ENCODE measurements at places on chromosomes 11 and 22.

DNA sequence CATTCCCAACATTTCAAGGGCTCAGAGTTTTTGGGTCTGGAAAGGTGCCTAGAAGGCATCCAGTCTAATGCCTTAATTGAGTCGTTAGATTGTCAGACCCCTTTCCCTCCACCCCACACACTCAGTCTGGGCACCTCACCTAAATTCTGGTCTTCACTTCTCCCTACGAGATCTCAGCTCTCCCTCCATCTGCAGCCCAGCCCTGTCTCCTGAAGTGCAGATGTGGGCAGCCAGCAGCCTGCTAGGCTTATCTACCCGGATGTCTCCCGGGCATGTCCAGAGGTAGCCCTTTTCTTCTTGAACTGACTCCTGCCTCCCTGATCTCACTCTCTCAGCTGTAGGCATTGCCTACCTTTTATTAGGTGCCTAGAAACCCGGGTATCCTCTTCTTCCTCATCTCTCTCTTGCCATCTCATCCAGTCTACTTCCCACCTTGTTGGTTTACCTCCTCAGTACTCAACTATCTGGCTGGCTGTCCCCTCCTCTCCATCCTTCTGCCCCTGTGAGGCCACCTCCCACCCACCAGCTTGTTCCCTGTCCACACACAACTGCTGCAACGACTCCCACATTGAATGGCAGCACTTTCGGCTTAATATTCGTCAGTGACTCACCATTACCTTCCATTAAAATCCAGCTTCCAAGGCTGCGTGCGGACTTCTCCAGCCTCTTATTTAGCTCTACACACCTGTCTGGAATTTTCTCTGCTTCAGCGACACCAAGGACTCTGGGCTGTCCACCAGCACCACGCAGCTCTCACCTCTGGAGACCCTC, 6.2 kb downstream of the SEPTIN3 start:
- no peak for DNase-seq

GRCh38 chr11:63738720-63739360, 29.7 kb downstream of the ZFTA start:
- peak; percentile 79 for DNase-seq

- no peak for DNase-seq
Observed at GRCh38 chr22:19661156-19661555, 53.1 kb upstream of the SEPTIN5 start.

DNA sequence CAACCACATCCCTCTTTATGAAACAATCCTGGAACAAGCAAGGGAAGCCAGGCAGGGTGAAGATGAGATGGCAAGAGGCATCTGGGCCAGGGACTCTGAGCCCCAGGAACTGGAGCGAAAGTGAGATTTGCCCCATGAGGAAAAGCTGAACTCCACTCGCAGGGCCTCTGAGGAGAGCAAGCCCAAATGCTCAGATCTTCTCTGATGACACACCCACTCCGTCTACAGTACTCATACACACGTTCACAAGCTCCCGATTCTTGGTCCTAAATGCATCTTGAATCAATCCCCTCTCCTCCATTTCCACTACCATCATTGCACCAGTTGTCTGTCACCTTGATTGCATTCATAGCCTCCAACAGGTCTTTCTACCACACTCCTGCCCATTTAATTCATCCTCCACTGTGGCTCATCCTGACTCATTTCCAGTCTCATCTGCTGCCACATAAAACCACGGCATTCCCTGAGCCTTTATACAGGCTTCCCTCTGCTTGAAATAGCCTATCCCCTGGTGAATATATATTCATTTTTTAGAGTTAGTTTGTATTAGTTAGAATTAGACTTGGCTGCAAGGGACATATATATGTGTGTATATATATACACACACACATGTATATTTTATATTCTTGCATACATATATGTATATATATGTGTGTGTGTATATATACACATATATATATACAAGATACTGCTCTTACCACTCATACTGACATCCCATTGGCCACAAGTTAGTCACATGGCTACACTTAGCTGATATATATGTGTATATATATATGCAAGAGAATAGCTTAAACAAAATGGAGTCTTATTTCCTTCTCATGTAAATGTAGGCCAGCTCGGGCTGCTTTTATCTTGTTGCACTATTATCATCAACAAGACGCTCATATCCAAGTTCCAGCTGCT, 1.4 kb upstream of the APOA5 start:
- DNase-seq = no peak

DNA sequence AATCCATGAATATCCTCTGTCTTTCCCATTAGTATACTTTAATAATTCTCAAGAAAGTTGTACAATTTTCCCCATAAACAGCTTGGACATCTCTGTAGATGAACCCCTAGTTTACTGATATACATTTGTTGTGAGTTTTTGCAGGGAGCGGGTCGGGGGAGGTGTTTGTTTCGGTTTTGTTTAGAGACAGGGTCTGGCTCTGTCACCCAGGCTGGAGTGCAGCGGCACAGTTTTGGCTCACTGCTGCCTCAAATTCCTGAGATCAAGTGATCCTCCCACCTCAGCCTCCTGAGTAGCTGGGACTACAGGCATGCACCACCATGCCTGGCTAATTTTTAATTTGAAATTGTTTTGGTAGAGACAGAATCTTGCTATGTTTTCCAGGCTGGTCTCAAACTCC, 57.6 kb downstream of the IGLL5 start:
- no peak for DNase-seq

- no peak for DNase-seq
Observed at GRCh38 chr11:31479066-31479465, 30.4 kb downstream of the IMMP1L start.

DNA sequence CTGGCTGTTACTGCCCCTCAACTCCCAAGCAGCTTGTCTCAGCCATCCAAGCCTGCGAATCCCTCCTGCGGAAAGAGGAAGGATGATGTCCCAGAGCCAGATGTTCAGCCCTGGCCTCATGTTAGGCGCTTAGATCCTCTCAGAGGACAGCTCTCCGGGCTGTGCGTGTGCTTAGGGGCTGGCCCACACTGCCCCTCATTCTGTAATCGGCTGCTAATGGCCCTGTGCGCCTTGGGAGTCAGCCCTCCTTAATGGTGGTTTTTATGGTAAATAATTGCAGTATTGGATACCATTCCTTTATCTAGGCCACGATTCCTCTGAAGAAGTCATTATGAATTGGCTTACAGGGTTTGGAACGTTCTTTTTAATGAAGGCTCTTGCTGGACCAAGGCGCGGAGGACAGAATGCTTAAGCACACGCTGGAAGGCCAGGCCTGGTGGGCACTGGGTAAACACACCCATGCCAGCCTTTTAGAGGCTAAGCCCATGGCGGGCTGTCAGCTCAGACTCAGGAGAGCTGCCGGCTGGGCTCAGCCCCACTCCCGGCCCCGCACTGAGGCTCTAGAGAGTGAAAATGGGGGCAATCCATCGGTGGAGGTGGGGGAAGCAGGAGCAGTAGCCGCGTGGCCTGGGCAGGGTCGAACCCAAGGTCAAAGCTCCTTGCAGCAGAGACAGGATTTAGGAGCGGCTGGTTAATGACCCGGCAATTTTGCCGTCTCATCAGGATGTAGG, 1157.5 kb downstream of the BRD1 start:
- no peak for DNase-seq

- DNase-seq = no peak
Observed at GRCh38 chr11:12196308-12196707, 85.9 kb downstream of the MICAL2 start.

DNA sequence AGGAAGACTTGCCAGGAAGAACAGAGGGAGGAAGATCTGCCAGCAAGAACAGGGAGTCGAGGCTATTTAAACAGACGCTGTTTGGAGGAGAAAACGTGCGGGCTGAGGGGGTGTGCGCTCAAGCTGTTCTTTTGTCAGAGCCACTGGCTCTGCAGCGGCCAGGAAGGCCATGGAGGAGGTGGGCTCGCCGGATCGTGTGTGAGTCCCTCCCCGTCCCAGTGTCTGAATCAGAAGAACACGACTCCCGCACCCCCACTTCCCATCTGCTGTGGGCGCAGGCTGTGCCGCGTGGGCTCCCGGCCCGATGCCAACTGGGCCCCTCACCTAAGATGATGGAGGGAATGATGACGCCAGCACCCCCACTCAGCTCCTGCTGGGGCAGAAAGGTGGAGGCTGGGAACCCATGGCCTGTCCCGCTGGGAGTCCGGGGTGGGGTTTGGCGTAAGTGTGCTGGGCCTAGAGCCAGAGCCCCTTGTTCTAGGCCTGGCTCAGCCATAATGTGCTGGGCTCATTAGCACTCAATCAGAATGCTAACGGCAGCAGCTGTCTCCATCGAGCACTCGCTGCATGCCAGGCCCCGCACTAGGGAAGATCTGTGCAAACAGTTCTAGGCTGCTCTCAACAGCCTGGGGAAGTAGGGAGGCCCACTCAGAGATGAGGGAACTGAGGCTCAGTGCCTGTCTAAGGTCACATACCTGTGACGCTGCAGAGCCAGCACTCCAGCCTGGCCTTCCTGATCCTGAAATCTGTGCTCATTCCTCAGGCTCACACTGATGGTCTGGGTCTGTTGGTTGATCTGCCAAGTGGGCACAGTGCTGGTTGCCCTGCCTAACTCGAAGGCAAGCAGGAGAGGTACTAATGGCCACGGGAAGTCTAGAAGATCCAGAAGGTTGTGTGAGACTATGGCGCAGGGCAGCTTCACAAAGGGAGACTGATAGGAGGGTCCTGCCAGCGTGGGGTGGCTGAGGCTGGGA, 11.5 kb downstream of the NPTXR start:
- no peak for DNase-seq

DNA sequence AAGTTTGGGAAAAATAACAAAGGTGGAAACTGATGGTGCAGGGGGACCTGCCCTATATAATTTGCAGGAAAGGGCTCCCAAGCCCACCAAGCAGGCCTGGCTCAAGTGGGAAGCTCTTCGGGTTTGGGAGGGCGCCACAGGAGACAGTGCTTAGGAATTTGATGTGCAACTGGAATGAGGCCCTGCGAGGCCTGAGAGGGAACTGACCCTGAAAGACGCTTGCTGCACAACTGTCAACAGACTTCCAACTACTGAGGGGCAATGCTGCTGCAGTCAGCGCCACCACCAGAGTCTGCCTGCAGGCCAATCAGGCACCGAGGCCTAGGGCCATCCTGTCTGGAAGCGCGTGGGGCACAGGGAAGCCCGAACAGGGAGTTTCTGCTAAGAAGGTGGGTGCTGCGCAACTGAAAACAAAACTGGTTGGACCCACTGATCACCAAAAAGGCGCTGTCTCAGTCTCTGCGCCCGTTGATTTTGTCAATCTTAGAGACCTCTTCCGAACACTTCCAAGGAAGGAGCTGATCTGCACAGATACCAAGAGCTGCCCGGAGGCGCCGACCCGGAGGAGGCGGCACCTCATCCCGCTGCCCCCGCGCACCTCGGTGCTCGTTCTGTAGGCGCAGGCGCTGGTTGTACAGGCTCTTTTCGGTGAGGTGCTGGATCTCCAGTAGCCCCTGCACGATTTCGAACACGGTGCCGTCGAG, 667 bp downstream of the DGCR6L start:
- DNase-seq = peak; percentile 45

DNA sequence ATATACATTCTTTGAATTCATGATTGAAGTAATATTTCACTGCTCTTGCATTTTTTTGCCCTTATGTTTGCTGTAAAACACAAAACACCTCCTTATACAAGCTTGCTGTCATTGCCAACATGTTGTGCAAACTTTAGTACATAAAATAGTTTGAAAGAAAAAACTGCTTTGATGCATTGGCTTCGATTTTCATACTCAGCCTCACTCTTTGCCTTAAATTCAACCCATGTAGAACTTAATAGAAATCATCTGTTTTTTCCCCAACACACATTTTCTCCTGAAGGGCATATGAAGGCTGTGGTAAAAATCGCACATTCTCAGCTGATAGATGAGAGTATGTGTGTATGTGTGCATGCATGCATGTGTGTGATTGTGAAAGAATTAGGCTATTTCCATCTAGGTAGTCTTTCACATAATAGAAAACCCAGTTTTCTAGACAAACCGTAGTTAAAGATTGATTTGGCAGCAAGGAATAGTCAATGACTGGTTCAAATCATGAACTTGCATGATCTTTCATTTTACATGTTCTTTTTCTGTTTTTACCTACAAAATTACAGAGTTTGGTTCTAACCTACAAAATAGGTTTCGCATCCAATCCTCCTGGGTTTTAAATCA, 72.8 kb upstream of the MTMR2 start:
- no peak for DNase-seq

DNA sequence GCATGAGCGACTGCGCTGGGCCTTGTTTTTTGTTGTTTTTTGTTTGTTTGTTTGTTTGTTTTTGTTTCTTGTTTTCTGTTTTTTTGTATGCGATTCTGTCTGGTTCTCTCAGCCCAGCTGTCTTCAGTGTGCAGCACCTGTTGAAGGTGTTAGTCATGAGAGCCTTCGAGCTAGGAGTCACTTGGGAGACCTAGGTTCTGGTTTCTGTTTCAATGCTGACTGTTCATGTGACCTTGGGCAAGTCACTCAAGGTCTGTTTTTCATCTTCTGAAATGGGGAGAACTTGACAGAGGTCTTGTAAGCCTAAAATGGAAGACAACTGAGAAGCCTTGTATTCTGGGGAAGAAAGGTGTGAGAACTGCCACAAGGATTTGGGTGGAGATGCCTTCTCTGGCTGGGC, 1.8 kb downstream of the DCPS start:
- no peak for DNase-seq

- DNase-seq = no peak
Observed at GRCh38 chr11:133824593-133824992, 20.7 kb downstream of the SPATA19 start.

DNA sequence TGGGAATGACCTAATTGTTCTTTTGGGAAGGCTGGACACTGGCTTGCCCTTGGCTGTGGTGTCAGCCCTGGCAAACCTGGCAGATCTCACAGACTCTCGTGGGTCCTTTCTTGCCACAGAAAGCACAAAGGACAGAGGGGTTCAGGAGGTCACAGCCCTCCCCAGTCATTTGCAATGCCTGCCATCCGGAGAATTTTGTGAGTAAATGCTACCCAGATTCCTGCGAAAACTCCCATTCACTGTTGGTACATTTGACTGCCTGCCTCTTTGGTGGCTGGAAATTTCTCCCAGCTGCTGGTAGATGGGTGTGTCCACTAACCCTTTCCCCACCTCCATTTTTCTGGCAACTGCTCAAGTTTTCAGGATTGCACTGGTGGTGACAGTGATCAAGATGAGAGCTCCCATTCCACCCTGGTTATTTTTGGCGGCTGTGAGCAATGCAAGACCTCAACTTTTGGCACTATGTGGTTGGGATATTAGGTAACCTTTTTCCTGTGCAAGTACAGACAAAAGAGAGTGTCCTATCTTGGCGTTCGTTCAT, 155.7 kb downstream of the NAV2 start:
- DNase-seq = no peak

DNA sequence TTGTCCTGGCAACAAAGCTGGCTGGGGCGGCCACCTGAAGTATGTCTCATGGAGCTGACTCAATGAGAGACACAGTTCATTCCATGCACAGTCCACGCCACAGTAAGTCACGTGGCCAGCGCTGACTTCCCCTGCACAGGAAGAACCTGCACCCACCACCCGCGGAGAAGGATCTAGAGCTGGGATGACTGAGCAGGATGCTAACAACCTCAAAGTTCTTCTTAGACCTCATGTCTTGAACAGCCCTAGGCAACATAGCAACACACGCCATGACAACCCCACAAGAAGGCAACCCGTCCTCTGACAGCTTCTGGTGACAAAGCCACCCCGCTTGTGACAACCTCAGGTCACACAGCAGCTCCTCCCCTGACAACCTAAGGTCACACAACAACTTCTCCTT, 76.9 kb upstream of the B3GAT1 start:
- DNase-seq = no peak
